ENCODE measurements at places on chromosomes 6 and 20. TPM values are rescaled to one million over a fixed set of nuclear protein-coding genes. Genes with fewer than 3 reads are reported as not detected.

TSPO2 gene
- total RNA-seq = not detected

DNA sequence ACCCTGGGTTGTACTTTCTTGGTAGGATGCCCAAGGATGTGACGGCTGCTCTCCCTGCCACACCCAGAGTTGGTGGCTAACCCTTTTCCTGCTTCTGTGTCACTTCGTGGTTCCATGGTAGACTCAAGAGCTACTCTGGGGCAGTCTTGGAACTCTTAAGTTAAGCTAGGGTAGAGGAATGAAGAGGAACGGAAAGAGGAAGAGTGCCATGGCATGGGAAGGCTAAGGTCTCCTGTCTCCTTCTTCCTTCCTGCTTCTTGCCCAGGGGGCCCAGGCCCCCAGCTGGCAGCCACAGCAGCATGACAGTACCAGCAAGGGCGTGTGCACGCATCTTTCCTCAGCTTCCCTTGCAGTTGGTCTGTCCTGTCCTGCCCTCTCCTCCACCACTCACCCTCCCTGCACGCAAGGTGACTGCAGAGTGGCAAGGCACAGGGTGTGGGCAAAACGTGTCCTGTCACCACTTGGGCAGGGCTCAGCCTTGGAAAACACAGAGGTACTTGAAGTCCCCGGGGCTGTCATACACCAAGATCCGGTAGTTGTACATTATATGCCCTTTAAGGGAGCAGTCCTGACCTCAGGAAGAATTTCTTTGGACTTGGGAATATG, 39.8 kb upstream of the TGM3 start:
- DNase-seq = no peak

MYCT1 gene
- 65.6 TPM for total RNA-seq

GRCh38 chr6:69624944-69625343, 171.9 kb downstream of the LMBRD1 start:
- DNase-seq = no peak

DNA sequence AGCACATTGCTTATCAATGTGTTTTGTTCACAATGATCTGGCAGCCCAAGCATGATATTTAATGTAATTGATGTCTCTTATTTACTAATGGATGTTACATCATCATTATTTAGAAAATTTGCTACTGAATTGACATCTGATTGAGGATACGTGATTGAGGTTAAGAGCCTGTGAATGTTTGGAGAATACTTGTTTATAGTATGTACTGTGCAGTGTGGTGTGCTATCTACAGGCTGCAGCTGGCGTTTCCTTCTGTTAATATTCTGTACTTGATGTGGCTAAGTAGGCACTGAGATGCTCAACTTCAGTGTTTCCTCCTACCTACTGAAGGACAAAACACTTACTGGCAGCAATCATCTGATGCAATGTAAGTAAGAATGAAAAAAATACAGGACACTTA, 709.6 kb upstream of the FLRT3 start:
- DNase-seq = no peak

GSTA2 gene
- not detected for total RNA-seq

PXDC1 gene
- 205 TPM for total RNA-seq

- DNase-seq = no peak
These were observed 202.3 kb downstream of the GMPR start for GRCh38 chr6:16440636-16441212.

CRISP3 gene
- total RNA-seq = not detected

- no peak for DNase-seq
These were observed 611 bp downstream of the EPB41L2 start for GRCh38 chr6:131062241-131063027.

DNA sequence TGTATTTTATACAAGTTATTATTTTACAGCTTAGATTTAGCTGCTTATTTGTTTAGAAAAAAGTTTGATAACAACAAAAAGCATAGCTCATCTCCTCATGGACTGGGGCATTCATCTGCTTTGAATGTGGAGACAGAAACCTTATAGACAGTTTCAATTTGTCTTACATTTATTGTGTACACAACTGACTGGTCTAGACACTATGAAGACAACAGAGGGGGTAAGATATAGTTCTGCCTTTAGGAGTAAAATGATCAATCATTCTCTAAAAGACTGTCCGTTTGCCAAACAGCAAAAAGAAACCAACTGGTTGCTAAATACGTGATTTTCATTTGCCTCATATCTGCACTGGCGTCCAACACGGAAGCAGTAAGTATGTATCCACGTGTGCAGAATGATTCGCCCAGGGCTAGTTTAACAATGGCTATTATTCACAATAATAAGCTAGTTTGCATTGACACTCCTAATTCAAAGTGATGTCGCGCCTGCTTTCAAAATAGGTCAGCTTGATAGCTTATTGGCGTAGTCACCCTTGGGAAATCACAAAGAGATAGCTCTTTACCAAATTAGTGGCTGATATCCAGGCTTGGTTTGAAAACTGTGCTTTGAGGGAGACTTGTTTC, 153.6 kb downstream of the BMP2 start:
- DNase-seq = no peak

DNA sequence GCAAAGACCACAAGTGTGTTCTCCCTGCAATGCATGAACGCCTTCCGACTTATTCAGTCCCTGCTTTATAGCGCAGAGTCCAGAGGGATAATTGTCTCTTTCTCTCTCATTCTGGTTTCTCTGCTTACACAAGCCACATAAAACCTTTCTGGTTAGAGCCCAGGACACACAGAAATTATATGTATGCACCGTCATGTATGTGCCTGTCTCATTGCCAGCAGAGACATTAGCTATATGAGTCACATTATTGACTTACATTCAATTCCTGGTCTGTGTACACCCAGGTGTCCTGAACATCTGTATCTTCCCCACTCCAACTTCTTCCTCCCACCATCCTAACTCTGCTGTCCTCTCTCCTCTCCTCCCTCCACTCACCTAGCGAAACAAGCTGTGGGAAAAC, 44.0 kb downstream of the LRFN2 start:
- DNase-seq = no peak

GRCh38 chr6:118558464-118559217, 10.5 kb downstream of the PLN start:
- DNase-seq = no peak

KIAA1755 gene
- total RNA-seq = 1.2 TPM

NOX3 gene
- not detected for total RNA-seq

NKAIN4 gene
- total RNA-seq = not detected

SLC22A7 gene
- not detected for total RNA-seq

EDN1 gene
- 34.2 TPM for total RNA-seq

DNA sequence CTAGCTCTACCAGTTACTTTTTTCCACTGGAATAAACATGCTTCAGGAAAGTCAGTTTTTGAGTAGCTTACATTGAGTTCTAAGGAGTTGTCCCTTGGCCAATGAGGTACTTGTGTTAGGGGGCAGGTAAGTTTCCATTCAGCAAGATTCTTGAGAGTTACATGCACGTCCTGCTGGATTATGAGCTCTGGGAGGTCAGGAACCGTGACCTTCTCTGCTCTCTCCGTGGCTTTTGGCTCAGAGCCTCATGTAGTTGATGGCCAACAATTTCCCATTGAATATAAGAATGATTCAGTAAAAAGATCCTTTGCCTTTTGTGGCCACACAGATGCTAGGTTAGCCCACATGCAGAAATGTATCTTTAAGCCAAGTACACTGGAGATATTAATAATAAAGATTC, 181.8 kb upstream of the RALGAPA2 start:
- DNase-seq = no peak

- DNase-seq = no peak
These were observed 71.2 kb upstream of the SMIM8 start for GRCh38 chr6:87251225-87251624.

C20orf202 gene
- total RNA-seq = 2.0 TPM

DNA sequence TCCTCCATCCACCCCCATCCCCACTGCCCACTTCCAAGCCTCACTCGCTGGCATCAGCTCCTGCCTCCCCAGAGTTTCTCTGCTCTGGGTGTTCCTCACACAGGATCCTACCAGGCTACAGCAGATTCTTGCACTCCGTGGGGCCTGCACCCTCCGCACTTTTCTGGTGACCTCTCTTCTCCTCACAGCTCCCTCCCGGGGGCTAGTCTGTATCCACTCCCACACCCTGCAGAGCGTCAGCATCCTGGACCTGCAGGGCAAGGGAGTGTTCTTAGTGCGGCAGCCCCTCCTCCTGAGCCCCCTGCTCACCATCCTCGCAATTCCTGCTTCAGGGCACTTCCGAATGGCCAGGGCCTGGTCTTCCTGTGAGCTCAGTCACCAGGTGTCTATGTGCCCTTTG, 224.2 kb downstream of the DLL1 start:
- DNase-seq = no peak

DNA sequence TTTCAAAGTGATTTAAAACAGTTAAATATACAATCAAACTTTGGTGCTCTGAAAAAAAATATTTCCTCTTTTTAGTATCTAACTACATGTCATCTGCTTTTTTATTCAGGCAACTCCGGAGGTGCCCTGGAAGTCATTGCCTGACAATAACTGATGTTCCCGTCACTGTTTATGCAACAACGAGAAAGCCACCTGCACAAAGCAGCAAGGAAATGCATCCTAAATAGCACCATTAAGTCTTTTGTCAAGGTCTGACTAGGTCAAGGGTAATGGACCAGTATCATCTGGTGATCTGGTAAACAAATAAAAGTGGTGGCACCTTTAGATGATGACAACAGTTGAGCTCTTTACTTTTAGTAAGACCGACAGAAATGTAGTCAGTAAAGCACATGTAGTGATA, 13.2 kb downstream of the FAM229B start:
- DNase-seq = no peak

GRCh38 chr6:43391440-43392031, 22.1 kb upstream of the ZNF318 start:
- DNase-seq = no peak

DNA sequence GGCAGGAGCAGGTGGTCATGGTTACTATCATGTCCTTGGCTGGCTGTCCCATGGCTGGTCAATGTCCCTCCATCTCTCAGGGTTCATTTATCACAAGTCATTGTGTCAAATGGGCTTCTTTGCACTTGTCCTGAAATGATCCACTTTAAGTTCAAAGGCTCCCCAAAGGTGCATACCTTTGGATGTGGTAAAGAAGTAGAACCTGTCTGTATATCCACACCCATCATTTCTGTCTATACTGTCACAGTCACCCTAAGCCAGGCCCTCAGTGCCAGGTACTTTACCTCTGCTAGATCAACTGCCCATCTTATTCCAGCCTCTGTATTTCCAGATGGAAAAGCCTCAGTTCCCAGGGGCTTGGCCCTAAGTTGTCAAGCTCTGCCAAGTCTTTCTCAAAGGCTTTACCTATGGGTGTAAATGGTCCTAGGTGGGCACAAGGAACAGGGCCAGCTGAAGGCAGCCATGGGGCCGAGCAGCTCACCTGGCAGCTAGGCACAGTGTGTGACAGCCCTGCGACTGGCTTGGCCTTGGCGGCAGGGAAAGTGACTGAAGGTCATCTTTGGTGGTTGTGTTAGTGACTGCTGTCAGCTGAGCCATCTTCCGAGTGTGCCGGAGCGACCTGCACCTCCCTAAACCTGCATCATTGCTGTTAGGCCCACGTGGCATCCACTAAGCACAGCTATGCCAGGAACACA, 198.4 kb downstream of the SYNDIG1 start:
- DNase-seq = no peak

- no peak for DNase-seq
These were observed 77.0 kb downstream of the SULF2 start for GRCh38 chr20:47708140-47708807.

GRCh38 chr6:154478701-154479060, 31.8 kb downstream of the CNKSR3 start:
- DNase-seq = no peak

GRCh38 chr6:136163260-136163659, 86.9 kb downstream of the MTFR2 start:
- DNase-seq = no peak

KIAA0408 gene
- total RNA-seq = 15.3 TPM

- no peak for DNase-seq
These were observed 122.8 kb upstream of the BEND3 start for GRCh38 chr6:107237992-107238660.

CARMIL1 gene
- 27.7 TPM for total RNA-seq

IL20RA gene
- total RNA-seq = 1.2 TPM

GRCh38 chr6:105226598-105227294, 46.9 kb upstream of the POPDC3 start:
- no peak for DNase-seq

GRCh38 chr6:109445382-109445781, 4.9 kb downstream of the SMPD2 start:
- no peak for DNase-seq

DNA sequence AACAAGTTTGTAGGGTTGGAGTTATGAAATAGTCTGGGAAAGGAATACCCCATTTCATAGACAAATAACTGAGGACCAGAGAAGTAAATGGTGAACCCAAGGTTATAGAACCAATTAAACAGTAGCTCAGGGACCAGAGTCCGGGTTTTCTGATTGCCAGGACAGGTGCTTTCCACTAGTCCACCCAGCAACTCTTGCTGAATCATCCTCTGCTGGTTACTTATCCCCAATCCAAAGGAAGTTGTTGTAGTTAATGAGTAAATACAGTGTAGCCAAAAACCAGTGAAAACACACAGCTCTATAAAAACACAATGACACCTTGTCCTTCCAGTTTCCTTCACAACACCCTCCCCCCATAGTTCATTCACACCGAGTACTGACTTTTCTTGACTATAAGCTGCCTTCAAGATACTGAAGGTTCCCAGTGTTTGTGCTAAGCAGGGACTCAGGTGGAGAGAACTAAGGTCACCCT, 766 bp upstream of the TINAG start:
- no peak for DNase-seq

ATAT1 gene
- 3.2 TPM for total RNA-seq

SMOC2 gene
- total RNA-seq = 126 TPM

DNA sequence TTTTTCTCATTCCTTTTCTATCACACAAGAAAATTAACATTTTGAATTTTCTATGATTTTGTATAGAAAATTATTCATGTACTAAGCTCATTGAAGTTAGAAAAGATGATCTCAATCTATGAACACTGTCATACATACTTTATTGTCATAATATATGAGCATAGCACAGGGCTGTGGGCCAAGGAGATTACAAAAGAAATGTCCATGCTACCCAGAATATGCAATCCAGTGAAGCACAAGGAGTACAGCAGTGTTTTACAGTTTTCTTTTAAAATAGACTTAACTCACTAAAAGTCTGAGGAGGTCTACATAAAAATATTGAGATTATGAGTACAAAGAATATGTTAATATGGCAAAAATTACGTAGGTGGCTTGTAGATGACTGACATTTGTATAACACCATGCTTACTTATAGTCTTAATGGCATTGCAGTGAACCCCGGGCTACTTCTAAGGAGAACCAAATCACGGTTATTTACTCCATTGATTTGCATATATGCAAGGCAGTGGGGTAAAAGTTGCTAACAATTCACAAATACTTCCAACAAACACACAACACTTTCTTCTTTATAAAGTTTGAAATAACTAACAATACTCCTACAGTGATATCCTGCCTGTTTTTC, 257.1 kb downstream of the BCKDHB start:
- DNase-seq = no peak
